ENCODE measurements at places on chromosomes 6 and 20.

GRCh38 chr6:115830895-115831294 is 229.8 kb downstream of the FRK start:
- no peak for DNase-seq

- DNase-seq = peak; percentile 3
Observed at GRCh38 chr20:54668271-54669039, 193.1 kb downstream of the DOK5 start.

GRCh38 chr6:76861403-76861802 is 601.9 kb downstream of the HTR1B start:
- DNase-seq = no peak

- no peak for DNase-seq
Observed at GRCh38 chr6:8065519-8065911, 1.3 kb upstream of the BLOC1S5 start.

DNA sequence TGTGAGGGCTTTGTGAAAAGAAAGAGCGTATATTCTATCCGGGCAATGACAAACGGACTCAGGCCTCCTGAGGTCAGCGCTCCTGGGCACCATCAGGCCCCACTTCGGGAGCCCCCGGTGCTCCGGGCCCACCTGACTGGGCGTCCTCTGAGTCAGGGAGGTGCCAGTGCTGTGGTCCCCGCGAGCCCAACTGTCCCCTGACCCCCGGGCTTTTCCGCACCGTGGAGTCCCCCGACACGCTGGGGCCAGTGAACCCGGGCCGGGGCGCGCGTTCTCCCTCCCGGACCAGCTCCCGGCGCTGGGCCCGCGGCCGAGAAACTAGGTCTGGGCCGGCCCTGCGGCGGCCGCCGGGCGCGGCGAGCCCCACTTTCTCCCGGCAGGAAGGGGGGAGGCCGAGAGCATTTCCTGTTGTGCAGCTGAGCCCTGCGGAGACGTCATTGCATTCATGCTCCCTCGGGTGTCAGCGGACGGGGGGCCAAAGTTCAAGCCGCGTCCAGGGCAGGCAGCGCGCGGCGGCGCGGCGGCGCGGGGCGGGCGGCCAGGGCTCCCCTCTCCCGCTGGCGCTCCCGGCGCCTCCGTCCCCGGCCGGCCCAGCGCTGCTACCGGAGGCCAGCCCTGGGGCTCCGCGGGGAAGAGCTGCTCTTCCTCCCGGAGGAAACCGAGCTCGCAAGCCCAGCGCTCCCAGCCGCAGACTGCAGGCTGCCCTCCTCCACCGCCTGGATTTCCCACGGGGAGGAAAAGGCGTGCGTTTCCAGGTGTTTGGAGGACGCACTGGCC is 18.3 kb downstream of the HIVEP2 start:
- DNase-seq = peak; percentile 26

DNA sequence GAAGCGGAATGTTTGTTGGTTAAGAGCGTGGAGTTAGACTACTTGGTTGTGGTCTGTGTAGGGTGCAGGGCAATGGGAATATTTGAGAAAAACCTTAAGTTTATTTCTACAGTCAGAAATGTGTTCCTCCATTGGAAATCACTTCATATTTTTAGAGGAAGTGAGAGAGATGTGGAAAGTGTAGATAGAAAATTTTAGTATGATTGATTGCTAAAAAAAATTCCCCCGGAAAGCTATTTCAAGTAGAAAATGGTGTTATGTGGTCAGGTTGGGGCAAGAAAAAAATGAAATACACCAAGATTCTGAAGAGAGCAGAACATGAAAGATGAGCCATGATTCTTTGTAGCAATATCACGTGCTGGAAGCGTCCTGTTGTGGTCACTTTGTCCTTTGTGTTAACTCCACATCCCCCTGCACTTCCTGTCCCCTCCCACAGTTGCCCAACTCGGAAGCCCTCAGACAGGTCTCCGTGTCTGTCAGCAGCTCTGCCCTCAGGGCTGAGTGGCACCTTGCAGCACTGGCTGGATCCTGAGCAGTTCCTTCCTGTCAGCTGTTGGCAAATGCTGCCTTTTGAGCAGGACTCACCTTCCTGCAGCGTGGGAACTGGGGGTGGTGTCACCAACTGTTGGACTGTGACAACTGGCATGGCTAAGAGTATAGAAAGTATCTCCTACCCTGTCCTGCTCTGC is 137.5 kb upstream of the SLC24A3 start:
- no peak for DNase-seq

DNA sequence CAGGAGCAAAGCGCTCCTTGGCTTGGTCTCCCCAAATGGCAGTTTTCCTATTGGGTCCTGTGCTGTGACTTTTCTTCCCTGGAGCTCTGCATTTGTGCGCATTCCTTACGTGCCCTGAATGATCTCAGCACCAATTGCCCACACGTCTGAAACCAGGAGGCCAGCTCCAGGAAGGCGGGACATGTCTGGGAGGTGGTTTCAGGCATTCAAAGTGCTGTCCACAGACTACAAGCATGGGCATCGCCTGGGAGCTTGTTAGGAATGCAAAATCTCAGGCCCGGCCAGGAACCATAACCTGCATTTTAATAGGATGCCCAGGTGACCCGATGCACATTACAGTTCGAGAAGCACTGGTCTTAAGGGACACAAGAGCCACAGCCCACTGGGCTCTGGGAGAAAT is 239.6 kb downstream of the ANKRD60 start:
- no peak for DNase-seq

GRCh38 chr6:83199863-83200225 is 6.7 kb downstream of the RWDD2A start:
- DNase-seq = no peak
